A549 treated with Hydrocortisone at 1 μM for 4 hours (cell line): ENCODE measurements at places on chromosomes 11 and 22. TPM values are rescaled to one million over a fixed set of nuclear protein-coding genes. Genes with fewer than 3 reads are reported as not detected.

Gene MYOD1
- total RNA-seq: 0.06 to 0.08 TPM in 2 of 5 replicates, not detected in the others

Gene GGTLC2
- total RNA-seq: not detected in 5 replicates

Gene OR5P2
- not detected in 5 replicates for total RNA-seq

Gene KDM4E
- not detected in 5 replicates for total RNA-seq

Gene SCARF2
- 0.66 to 1.2 TPM (median 0.86 TPM) in 5 replicates for total RNA-seq

Gene F2
- total RNA-seq: 1.7 to 3.3 TPM (median 2.3 TPM) in 5 replicates

Gene OR2AT4
- not detected in 5 replicates for total RNA-seq

Gene BRSK2
- total RNA-seq: 4.9 to 6.6 TPM (median 6.4 TPM) in 5 replicates

Gene SEPTIN3
- total RNA-seq: 0.89 to 1.2 TPM (median 1.0 TPM) in 5 replicates

Gene FAT3
- total RNA-seq: 0.25 to 0.67 TPM (median 0.40 TPM) in 5 replicates

Gene THRSP
- total RNA-seq: not detected in 5 replicates

Gene NOX4
- not detected in 5 replicates for total RNA-seq

Gene ADM2
- total RNA-seq: 0.44 to 0.91 TPM (median 0.63 TPM) in 5 replicates

Gene OR52I1
- total RNA-seq: not detected in 5 replicates

Gene SCN4B
- total RNA-seq: 0.06 to 0.21 TPM (median 0.07 TPM) in 4 of 5 replicates, not detected in the other

Gene CTSF
- 30.9 to 38.6 TPM (median 32.9 TPM) in 5 replicates for total RNA-seq

Gene MPZL3
- total RNA-seq: 0.26 to 0.48 TPM (median 0.36 TPM) in 5 replicates

Gene RFPL1
- not detected in 5 replicates for total RNA-seq

Gene APOBEC3G
- 0.13 TPM in 1 of 5 replicates, not detected in the others for total RNA-seq

Gene CELSR1
- 27.0 to 29.8 TPM (median 29.1 TPM) in 5 replicates for total RNA-seq

Gene NXPE4
- total RNA-seq: not detected in 5 replicates

Gene CD3D
- total RNA-seq: not detected in 5 replicates

Gene OR51M1
- not detected in 5 replicates for total RNA-seq

Gene OR10D3
- not detected in 5 replicates for total RNA-seq

Gene TRPM5
- total RNA-seq: not detected in 5 replicates

Gene RBMXL2
- not detected in 5 replicates for total RNA-seq

Gene VPREB1
- total RNA-seq: not detected in 5 replicates

Gene CLDN5
- total RNA-seq: not detected in 5 replicates

Gene TOMM22
- total RNA-seq: 58.5 to 85.4 TPM (median 73.3 TPM) in 5 replicates

Gene IFITM10
- 1.1 to 2.3 TPM (median 1.2 TPM) in 5 replicates for total RNA-seq

Gene VWA5A
- total RNA-seq: 0.09 to 0.28 TPM (median 0.24 TPM) in 5 replicates

Gene SCGB1A1
- total RNA-seq: not detected in 5 replicates

Gene CABP4
- not detected in 5 replicates for total RNA-seq

Gene DSCAML1
- total RNA-seq: 0.16 to 0.64 TPM (median 0.28 TPM) in 5 replicates

Gene DRAP1
- 154 to 246 TPM (median 196 TPM) in 5 replicates for total RNA-seq

Gene PGAP2
- total RNA-seq: 22.2 to 23.6 TPM (median 22.8 TPM) in 5 replicates

Gene NPAT
- 3.7 to 6.3 TPM (median 4.0 TPM) in 5 replicates for total RNA-seq
